ENCODE measurements at places on chromosomes 3 and 15. TPM values are rescaled to one million over a fixed set of nuclear protein-coding genes. Genes with fewer than 3 reads are reported as not detected.

- no peak for DNase-seq
Measured at GRCh38 chr15:64284042-64284441, 71.9 kb downstream of the CSNK1G1 start.

GRCh38 chr3:550471-550870, 353.9 kb downstream of the CHL1 start:
- DNase-seq, result no peak

The OXTR gene
- total RNA-seq, result 0.49 TPM

GRCh38 chr3:115616461-115616860, 6.8 kb upstream of the GAP43 start:
- DNase-seq, result no peak

GRCh38 chr3:57949344-57949743, 58.9 kb upstream of the FLNB start:
- DNase-seq, result no peak

The PLSCR2 gene
- total RNA-seq, result not detected

DNA sequence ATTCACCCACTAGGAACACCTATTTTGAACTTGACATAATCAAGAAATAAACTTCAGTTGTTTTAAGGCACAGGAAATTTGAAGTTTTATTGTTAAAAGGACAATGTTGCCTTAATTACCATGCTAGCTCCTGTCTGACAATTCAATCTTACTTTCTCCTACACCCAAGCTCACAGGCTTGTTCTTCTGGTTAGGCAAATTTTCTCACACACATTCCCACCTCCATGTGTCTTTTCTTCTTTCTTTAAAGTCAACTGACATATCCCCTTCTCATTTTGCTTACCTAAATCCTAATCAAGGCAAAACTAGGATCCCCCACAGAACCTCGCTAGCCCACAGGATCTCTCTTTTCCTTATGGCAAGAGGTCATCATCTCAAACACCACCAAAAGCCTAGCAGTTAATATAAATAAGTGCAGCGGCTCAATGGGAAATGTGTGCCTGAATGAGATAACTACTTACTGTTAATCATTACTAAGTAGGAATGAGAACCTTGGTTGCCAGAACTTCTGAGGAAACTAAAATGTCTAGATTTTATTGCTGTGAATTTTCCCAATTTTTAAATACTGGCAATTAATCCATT, 189.3 kb downstream of the PLCH1 start:
- DNase-seq, result no peak

The KBTBD13 gene
- total RNA-seq, result 3.3 TPM

The TP53BP1 gene
- 72.1 TPM for total RNA-seq

DNA sequence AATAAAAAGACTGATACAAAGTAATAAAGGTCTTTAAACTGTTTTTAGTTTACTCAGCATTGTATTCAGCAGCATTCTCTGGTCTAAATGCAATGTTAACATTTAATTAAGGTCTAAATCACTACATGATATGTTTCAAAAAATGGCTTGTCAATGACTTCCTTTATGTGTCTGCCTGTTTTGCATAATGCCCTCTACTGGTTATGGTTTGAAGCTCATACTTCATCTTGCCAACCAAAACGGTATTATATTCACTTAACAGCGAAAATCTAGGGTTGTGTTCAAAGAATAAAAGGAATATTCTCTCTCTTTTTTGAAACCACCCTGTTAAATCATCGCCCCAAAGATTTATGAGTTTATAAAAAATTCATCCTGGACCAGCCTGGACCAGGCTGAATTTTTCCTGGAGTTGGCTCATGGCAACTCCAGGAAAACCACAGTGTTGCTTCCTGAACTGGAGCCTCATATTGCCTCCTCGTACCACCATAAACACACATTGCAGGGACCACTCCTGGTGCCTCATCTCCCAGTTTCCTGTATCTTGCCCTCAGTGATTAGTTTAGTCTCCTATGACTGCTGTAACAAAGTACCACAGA, 6.7 kb upstream of the NCEH1 start:
- DNase-seq, result no peak

The MANF gene
- 55.6 TPM for total RNA-seq

- no peak for DNase-seq
Measured at GRCh38 chr3:161291191-161291901, 70.2 kb downstream of the NMD3 start.

- DNase-seq, result no peak
Measured at GRCh38 chr3:188179006-188179966, 25.3 kb downstream of the LPP start.

GRCh38 chr3:61894988-61895935, 333.9 kb downstream of the PTPRG start:
- peak; percentile 28 for DNase-seq

DNA sequence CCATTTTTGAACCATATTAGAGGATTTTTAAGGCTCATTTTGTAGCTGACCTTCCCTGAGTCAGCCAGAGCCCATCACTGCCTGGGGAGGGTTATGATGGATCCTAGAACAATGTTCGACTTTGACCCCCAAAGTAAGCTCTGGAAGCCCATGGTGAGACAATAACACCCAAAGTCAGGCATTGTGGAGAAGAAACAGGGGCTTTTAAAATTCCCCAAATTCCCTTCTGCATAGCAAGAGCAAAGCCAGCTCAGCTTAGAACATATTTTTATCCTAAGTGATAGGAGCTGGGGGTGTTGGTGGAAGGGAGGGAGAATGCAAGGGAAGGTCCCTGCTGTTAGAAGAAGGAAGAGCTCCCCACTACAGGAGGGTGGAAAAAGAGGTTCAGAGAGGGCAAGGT, 4.0 kb downstream of the ITGA11 start:
- DNase-seq, result no peak

The P2RY1 gene
- 4.6 TPM for total RNA-seq

GRCh38 chr15:89521605-89522004, 25.2 kb upstream of the RHCG start:
- DNase-seq, result no peak
